B cell (primary cell): ENCODE measurements at places on chromosomes 5 and 9.

GRCh38 chr5:81750308-81751008 lies 439 bp downstream of the SSBP2 start:
- DNase-seq, result peak; percentile 55

DNA sequence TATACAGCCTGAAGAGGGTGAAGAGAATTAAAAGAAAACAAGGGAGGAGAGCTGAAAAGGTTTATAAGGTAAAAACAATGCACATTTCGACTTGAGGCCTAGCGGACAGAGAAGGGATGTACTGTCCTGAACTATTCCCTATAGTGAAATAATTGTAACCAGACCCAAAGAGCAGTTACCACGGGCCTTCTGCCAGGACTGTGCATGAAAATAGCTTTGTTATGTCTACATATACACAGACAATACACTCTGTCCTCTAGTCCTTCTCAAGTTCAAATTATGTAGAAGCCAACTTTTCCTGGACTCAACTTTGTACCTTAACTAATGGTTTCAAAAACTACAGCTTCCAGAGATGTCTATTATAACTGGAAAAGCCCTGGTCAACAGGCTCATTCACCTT lies 223.7 kb downstream of the PCSK5 start:
- no peak for DNase-seq

DNA sequence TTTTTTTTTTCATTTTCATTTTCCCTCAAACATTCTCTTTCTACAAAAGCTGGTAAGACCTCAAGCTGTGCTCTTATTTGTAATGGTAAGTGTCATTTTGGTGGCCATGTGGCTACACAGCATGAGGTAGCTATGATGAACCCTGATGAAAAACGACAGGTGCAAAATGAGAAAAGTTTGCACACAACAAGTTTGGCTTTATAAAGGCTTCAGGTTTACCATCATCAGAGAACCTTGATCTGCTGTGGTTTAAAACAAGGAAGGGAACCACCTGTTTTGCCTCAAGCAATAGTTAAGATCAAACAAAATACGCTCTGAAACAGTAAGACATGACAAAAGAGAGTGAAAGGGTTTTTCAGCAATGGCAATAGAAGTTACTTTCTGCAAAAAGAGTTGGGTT lies 1124.6 kb upstream of the ACO1 start:
- DNase-seq, result no peak

DNA sequence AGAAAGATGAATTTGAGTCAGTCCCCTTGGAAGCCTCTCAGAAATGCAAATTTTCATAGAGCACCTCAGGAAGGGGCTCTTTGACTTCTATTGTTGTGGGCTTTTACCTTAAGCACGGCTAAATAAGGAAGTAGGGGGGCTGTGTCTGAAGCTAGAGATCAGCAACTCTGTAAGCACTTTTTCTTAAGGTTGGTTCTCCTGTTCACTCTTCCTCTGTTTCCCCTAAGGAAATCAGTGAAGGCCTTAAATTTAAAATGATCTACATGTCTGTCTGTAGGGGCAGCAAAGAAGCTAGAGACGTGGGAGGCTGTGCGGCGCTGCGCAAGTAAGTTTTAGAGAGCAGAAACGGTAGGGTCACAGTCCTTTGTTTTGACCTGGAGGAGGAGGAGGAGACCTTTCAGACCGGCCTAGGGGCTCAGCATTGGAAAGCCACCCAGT lies 1.2 kb upstream of the CDC14B start:
- DNase-seq, result peak; percentile 17

DNA sequence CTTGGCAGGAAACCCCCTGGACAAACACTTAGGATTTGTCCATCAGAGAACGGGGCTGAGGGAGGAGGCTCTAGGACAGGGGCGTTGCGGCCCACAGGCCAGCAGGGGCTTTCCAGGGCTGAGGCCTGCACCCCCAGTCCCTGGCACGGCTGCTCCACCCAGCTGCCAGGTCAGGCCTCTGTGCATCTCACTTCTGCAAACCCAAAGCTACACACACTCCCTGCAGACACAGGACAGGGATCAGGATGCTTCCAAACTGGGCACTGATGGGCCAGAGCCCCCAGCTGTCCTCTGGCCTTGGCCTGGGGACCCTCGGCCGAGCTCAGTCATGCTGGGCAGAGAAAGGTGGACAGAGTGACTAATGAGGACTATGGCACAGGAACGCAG lies 106.2 kb upstream of the SARDH start:
- no peak for DNase-seq

DNA sequence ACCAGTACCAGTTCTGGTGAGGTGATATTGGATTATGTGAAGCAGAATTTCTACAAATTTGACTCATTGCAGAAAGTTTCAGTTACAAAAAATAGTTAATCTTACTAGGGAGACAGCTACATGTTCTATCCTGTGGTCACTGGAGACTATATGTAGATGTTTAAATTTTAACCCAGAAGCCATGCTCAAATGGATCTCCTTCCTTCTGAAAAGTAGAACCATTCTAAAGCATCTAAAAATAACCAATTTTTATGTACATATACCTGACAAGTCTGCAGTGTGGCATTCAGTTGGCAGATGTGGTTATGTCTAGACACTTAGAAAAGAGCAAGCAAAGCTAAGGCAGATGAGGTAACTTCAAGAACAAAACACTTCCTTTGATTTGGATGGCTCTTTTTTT lies 65.5 kb upstream of the POU4F3 start:
- no peak for DNase-seq

GRCh38 chr9:21988056-21988990 lies 5.9 kb downstream of the CDKN2A start:
- DNase-seq, result no peak

DNA sequence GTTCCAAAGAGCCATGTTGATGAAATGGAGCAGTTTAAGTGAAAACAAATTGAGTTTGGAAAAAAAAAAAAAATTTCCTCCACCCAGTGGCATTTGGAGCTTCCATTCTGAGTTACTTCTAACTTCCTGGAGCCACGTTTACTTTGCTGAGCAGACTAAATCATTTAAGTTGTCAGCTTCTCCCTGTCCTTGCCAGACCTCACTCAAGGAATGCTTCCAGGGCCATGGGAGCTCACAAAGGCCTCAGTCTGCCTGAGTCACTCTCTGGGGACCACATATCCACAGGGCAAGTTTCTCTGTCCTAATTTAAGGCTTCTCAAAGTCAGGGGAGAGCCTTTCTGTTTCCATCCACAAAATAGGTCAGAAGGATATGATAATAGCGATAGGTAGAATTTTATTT lies 210.3 kb upstream of the TNC start:
- no peak for DNase-seq

GRCh38 chr9:71663931-71664459 lies 104.3 kb downstream of the CEMIP2 start:
- DNase-seq, result no peak

GRCh38 chr5:55645304-55645703 lies 66.8 kb downstream of the SLC38A9 start:
- DNase-seq, result no peak

DNA sequence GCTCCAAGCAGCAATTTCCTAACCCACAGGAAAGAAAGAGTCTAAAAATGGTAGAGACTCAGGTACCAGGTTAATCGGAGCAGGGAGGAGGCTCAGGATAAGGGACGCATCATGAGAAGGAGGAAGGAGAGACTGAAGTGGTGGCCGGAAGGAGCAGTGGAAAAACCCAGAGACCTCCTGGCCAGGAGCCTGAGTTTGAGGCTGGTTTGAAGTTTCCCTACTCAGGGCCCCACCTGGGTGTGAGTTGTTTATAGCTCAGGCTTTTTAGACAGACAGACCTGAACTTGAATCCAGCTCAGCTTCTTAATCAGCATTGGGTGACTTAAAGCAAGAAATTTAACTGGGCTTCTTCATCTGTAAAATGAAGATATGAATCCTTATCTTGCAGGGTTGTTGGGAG lies 11.9 kb upstream of the AQP7 start:
- no peak for DNase-seq

- DNase-seq, result no peak
Observed at GRCh38 chr5:83767409-83767992, 46.8 kb upstream of the HAPLN1 start.

DNA sequence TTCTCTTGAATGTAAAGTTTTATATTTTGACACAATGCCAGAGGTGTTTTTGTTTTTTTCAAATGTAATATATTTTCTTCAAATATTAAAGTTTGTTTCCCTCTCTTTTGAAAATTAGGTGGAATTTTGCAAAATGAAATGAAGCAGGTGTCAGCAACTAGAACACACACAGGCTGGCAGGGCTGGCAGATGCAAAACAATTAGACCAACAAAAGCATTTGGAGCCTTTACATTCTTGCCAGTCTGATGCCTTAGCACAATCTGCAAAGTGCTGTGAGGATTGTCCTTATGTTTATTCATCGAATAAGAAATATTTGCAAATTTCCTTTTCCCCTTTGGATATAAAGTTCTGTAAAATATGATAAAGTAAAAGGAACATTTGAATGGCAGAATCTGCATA lies 1063.9 kb downstream of the CDH9 start:
- no peak for DNase-seq

GRCh38 chr9:87531370-87532295 lies 34.0 kb downstream of the DAPK1 start:
- DNase-seq, result no peak
